ENCODE measurements at places on chromosomes 5 and 9.

DNA sequence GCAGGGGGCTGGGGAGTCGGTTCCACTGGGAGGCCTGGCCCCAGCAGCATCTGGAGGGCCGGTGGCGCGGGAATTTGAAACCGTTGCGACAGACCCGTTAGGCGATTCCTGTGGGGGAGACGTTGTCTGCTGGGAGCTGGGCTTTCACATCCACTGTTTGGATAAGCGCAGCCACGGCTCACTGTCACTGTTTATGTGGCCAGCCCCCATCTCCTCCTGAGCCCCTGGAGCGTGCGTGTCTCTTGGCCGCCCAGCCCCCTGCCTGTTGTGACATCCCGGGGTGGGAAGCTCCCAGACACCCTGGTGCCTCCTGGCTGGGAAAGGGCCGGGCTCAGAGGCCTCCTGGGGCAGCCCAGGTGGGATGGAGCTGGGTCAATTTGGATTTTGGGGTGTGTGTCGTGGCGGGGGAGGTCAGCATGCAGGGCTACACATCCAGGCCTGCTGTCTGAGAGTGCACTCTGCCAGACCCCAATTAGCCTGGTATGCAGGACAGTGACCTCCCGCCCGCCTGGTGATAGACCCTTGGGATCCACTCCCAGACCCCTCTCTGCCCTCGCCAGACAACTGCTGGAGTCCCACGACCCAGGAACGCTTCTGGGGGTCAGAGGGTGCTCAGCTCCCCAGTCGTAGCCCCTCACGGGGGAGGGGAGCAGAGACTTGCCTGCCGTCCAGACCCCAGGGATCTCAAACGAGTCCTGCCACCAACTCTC, 62.0 kb upstream of the RNU6ATAC start:
- peak; percentile 75 for DNase-seq

DNA sequence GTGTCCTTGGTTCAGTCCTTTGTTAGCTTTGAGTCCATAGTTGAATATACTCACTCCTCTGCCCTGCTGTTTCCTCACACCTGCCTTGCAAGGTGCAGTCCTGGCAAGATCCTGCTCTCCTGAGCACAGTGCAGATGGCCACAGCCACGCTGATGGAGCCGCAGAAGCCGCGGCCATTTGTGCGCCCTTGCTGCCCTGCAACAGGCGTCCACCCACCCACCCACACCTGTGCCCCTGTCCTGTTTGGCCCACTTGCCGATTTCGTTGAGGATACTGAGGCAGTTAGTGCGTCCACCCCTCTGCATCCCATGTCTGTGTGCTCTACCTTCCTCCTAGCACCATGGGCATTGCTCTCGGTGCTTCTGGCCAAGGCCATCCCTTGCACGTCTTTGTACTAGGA, 51.1 kb upstream of the LRRTM2 start:
- no peak for DNase-seq

GRCh38 chr5:35325836-35326235, 95.5 kb upstream of the PRLR start:
- DNase-seq: no peak

DNA sequence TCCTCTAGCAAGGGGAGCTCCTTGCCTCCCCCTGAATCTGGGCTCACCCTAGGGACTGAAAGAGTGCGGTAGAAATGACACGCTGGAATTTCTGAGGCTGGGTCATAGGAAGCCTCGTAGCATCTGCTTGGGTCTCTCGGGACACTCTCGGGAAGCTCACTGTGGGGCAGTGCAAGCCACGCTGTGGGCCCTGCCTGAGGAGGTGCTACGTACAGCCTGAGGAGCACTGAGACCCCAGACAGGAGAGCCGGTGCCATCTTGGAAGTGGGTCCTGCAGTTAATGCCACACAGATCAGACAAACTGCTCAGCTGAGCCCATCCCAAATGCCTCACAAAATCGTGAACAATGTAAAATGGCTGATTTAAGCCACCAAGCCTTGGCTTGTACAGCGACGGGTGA, 1.8 kb downstream of the MRPL36 start:
- DNase-seq: no peak

GRCh38 chr5:4758550-4758949, 381.6 kb upstream of the ADAMTS16 start:
- no peak for DNase-seq

DNA sequence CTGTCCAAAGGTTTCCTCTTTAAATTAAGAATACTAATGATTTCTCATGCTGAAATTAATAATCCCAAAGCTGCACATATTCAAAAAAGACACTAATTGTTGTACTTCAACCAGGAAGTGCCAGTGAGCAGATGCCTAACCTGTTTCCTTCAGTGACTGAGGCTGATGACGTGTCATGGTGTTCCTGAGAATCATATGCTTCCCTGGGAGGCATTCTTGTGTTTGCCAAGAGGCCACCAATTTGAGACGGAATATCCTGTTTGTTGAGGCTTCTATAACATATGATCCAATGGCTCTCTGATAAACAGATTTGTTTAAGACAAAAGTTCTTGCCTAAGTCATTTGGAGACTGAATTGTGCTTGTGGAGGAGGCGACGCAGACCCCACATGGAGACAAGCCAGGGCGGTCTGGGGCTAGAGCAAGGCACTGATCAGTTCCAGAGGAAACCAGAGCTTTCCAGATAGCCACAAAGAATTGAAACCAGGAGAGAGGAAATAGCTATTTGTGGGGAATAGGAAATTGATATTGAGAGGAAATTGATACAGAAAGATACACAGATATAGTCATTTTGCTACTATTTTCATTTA, 66.4 kb upstream of the ZNF608 start:
- no peak for DNase-seq

DNA sequence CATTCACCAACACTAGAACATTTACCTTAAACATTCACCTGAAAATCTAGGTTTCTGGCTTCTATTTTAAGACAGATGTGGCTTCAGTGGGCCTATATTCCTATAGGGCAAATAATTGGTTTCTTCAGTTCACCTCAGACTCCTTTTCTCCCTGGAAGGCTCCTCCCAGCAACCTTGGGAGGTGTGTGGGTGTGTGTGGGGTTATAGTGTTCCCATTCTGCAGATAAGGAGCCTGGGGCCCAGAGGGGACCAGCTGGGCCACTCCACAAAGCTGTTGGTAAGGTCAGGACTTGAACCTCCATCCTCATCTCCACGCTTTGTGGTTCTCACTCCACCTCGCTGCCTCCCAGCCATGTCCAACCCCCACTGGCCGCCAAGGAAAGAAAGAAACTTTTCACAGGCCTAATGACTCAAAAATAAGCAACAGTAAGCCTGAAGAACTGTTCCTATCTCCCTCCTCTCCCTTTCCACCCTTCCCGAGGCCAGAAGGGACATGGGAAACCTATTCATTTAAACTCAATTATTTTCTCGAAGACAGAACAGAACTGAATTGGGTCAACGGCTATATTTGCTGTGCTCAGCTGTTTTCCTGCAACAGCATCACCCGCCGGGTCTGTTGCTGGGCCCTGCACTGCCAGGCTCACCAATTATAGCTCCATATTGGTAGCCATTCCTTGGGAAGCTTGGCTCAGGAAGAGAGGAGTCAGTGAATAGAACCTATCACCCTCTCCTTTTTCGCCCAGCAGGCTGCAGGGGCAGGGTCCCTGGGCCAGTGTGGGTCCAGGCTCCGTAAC, 78.5 kb downstream of the DAB2IP start:
- DNase-seq: no peak

GRCh38 chr5:53041071-53041692, 52.0 kb downstream of the ITGA2 start:
- peak; percentile 67 for DNase-seq

DNA sequence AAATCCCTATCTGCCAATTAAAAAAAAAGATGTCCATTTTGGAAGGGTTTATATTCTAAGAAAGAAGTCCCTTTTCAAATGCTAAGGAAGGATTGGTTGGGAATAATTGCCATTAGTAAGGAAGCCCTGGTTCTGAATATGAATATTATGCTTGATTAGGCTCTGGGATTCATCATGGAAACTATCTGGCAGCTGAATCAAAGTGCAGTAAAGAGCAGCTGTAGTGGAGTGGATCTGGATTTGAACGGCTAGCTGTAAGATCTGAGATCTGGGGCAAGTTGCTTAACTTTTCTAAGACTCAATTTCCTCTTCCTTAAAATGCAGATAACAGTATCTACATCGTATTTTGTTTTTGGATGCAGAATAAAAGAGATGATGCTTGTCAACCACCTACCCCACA, 10.5 kb downstream of the IL12B start:
- DNase-seq: no peak

DNA sequence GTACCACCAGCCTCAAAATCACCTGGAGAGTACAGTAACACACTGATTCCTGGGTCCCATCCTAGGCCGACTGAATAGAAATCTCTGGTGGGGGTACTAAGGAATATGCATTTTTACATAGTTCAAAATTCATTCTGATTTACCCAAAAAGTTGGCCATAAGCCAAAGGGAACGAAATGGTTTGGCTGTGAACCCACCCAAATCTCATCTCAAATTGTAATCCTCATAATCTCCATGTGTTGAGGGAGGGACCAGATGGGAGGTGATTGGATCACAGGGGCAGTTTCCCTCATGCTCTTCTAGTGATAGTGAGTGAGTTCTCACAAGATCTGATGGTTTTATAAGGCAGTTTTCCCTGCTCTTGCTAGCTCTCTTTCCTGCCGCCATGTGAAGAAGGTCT, 31.1 kb downstream of the MEGF9 start:
- no peak for DNase-seq

- no peak for DNase-seq
Observed at GRCh38 chr5:60494635-60495034, 205.3 kb downstream of the DEPDC1B start.

DNA sequence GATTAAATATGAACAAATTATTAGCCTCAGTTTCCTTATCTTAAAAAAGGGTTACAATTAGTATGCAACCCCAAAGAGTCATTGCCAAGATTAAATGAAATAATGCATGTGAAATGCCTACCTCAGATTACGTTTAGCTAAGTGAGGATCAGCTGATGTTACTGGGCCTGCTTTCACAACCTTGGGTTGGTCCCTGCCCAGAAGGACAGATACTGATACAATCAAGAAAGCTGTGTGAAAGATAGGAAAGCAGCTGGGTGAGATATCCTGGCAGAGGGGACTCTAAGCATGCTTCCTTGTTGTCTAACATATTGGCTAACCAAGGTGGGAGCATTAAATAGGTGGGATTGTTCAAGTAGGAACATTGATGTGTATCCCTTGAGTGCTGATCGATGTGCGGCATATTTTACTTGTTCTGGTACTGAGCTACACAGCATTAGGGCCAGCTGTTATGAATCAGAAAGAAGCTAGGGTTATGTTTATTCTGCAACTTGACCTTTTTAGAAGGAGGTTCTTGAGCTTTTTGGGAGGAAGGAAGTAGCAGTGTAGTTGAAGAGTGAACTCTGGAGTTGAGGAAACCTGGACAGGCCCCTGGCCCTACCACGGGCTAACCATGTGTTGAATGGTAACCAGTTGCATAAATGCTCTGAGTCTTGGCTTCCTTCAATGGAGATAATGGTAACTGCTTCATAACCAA, 28.9 kb downstream of the SNX24 start:
- DNase-seq: no peak

DNA sequence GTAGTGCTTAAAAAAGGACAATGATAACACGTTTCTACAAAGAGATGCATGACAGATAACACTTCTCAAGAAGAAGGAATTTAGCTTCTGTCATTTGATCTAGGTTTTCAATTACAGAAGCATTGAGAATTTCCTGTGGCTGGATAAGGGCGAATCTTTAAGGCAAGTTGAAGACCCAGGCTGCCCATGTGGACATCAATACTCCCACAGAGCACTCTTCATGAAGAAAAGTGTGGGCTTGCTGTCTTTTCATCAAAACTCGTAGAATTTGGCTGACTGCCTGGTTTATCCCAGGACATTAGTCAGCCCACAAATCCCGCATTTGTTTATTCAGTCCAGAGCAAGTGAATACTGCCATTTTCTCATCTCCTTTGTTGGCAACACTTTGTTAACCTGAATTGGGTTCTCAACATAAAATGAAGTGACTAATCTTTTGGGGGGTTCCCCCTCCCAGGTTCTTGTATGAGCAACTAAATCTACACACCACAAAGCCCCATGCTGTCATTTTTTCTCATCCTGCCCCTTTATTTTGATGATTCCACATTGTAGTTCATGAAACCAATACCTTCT, 43.4 kb upstream of the CDKN2B start:
- DNase-seq: peak; percentile 96

GRCh38 chr5:110053824-110054223, 364.1 kb downstream of the MAN2A1 start:
- DNase-seq: no peak

DNA sequence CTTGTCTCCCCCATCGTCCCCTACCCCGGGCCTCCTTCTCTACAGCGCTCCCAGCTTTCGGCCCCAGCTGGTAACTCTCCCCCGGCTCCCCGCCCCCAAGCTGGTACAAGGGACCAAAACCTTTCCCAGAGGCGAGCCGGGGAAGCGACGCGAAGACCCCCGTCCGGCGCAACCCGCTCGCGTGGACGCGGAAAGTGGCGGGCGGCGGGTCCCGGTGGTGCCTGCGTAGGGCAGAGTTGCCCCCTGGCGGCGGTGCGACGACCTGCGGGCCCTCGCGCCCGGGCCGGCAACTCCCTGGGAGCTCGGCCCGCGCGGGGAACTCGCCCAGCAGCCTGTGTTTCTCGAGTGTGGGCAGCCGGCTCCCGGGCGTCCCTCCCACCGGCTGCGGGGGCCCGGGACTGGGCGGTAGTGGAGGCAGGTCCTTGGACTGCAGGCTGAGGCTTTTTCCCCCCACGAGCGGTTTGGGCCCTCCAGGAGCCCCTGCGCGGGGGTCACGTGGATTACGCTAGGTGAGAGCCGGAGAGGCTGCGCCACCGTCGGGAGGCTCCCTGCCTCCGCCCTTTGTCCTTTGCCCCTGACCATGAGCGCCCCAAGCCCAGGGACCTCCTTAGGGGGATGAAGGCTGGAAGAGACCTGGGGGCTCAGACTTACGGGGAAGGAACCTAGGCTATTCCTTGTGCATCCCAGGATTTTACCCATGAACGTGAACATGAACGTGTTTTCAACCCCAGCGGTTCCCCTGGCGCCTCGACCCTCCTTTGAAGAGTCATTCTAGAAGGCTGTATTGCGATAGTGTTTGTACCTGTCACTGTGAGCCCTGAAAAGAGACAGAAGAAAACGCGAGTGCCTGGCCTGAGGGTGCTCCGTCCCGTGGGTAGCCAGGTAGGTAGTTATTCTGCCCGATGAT, 2.9 kb upstream of the FOXD1 start:
- peak; percentile 65 for DNase-seq

DNA sequence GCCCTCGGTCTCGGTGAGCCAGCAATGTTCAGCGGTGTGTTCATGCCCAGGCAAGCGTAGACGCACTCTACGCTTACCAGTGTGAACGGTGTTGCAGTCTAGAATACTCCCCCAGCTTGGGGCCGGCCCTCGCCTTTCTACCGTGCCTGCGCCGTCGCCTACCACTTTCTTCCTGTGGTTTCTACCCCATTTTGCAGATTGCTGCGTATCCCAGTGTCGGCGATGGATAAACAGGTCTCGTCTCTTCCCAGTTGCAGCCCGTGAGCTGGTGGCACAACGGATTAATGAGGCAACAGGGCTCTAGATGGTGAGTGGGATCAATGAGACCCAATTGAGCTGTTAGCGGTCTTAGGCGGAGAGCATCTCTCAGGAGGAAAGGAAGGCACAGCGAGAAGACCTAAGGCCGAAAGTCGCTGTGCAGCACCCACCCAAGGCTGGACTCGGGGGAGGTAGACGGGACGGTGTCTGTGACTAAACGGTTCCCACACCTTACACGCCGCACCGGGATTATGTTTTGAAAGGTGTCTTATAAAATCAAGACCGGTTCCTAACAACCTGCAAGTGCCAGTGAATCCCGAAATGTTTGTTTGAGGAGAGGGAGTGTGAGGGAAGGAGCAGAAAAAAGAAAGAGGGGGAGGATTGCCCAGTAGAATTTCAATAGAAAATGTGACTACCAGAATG, 5.8 kb downstream of the OTP start:
- no peak for DNase-seq

All from EH (cell line).